ENCODE measurements at places on chromosomes 13 and 19. TPM values are rescaled to one million over a fixed set of nuclear protein-coding genes. Genes with fewer than 3 reads are reported as not detected.

Gene PCDH9
- 7.5 TPM for total RNA-seq

Gene KLF1
- 0.11 TPM for total RNA-seq

Gene GIPC3
- total RNA-seq = 0.26 TPM

Gene OSCAR
- total RNA-seq = 0.15 TPM

Gene ZNF599
- total RNA-seq = 2.0 TPM

Gene LENG9
- 3.9 TPM for total RNA-seq

Gene CD79A
- 0.92 TPM for total RNA-seq

Gene RAB20
- total RNA-seq = 1.9 TPM

Gene ZNF723
- not detected for total RNA-seq

Gene SPTBN4
- total RNA-seq = 0.41 TPM

Gene ZNF836
- total RNA-seq = 0.98 TPM

Gene ZNF541
- total RNA-seq = not detected

Gene CACNA1A
- total RNA-seq = 0.06 TPM

Gene TMPRSS9
- total RNA-seq = not detected

Gene TIMM29
- 15.2 TPM for total RNA-seq

Gene BBC3
- total RNA-seq = 15.1 TPM

Gene GPR12
- not detected for total RNA-seq

Gene SERTM1
- not detected for total RNA-seq

Gene ZNF560
- total RNA-seq = not detected

Gene FXYD7
- 0.14 TPM for total RNA-seq

Gene HIPK4
- total RNA-seq = 0.16 TPM

Gene C1QTNF9
- not detected for total RNA-seq

Gene MEF2B
- 0.83 TPM for total RNA-seq

Gene TMTC4
- total RNA-seq = 10.1 TPM

Gene MAP3K10
- 13.2 TPM for total RNA-seq

Gene CEACAM19
- total RNA-seq = 12.6 TPM
